ENCODE measurements at places on chromosomes 5 and 9. TPM values are rescaled to one million over a fixed set of nuclear protein-coding genes. Genes with fewer than 3 reads are reported as not detected.

- H3K4me3 ChIP-seq: no peak overlapping the region
- H3K27ac ChIP-seq: no peak overlapping the region
- DNase-seq: no peak
These were observed 22.7 kb upstream of the FSTL4 start for GRCh38 chr5:133635051-133635450.

- no peaks in the 10 kb centered on the region for H3K36me3 ChIP-seq
- H3K4me1 ChIP-seq: peaks cover 99% of the 10 kb centered on the region
- H3K4me3 ChIP-seq: peak overlapping the region; percentile 64
- no peak for DNase-seq
These were observed 146.2 kb upstream of the DMRT1 start for GRCh38 chr9:695252-695651.

DNA sequence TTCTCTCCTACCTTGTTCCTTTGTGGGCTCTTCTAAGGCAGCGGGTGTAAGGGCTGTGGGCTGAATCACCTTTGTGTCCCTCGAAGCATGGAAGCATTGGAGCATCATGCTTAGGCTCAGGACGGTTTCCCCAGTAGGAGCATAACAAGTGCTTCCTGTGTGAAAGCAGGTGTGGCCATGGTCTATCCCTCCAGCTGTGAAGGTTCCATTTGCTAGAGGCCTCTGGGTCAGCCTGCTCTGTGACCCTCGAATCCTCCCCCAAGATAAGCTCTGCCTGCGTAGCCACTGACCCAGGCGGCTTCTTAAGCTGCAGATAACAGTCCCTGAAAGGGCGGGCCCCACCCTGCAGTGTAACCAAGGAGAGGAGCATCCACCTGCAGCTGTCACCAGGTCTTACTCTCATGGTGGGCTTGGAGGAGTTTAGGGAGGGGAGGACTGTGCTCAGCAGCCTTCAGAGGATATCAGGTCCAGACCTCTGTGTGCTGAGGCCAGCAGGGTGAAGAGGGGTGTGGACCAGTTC, 8.4 kb upstream of the NDST1 start:
- no peak overlapping the region for H3K4me3 ChIP-seq
- DNase-seq: no peak
- no peaks in the 10 kb centered on the region for H3K36me3 ChIP-seq

DNA sequence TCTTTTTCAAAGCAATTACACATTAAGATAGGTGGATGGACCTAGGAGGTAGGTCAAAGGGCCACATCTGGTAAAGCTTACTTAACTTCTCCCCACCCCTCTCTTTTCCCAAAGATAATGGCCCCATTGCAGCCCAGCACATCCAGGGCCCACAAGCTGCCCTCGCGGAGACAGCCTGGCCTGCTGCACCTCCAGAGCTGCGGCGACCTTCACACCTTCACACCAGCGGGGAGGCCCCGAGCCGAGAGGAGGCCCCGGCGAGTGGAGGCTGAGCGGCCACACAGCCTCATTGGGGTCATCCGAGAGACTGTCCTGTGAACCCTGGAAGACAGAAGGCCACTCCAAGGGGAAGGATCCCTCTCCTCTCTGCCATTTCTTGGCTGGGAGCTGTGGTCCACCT, 66.5 kb downstream of the ENTREP1 start:
- H3K36me3 ChIP-seq: peaks cover 21% of the 10 kb centered on the region
- peaks cover 30% of the 10 kb centered on the region for H3K4me1 ChIP-seq
- H3K27me3 ChIP-seq: no peaks in the 10 kb centered on the region

GRCh38 chr9:96344458-96345180, 38.9 kb downstream of the SLC35D2 start:
- H3K4me1 ChIP-seq: peaks cover 19% of the 10 kb centered on the region
- DNase-seq: peak; percentile 94
- H3K27ac ChIP-seq: peak overlapping the region; percentile 63
- H3K27me3 ChIP-seq: no peaks in the 10 kb centered on the region
- H3K4me3 ChIP-seq: no peak overlapping the region

- H3K4me3 ChIP-seq: no peak overlapping the region
- H3K4me1 ChIP-seq: peaks cover 4% of the 10 kb centered on the region
- DNase-seq: no peak
- H3K27me3 ChIP-seq: no peaks in the 10 kb centered on the region
These were observed 23.1 kb upstream of the ADRA1B start for GRCh38 chr5:159893040-159893695.

DNA sequence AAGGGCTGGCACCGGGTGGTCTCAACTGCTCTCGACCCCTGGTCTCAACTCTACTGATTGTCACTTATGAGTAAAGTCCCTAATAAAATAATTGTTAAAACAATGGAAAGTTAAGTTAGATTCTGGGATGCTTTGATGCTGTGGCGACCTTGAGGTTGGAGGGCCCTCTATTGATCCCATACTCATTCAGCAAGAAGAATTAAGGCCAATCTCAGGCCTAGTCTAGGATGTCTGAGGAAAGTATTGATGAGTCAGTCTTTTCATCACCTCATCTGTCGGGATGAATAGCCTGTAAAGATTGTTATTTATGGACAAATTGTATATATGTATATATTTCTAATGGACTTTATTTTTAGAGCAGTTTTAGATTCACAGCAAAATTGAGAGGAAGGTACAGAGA, 50.8 kb downstream of the WDR36 start:
- H3K4me1 ChIP-seq: no peaks in the 10 kb centered on the region
- no peaks in the 10 kb centered on the region for H3K36me3 ChIP-seq

DNA sequence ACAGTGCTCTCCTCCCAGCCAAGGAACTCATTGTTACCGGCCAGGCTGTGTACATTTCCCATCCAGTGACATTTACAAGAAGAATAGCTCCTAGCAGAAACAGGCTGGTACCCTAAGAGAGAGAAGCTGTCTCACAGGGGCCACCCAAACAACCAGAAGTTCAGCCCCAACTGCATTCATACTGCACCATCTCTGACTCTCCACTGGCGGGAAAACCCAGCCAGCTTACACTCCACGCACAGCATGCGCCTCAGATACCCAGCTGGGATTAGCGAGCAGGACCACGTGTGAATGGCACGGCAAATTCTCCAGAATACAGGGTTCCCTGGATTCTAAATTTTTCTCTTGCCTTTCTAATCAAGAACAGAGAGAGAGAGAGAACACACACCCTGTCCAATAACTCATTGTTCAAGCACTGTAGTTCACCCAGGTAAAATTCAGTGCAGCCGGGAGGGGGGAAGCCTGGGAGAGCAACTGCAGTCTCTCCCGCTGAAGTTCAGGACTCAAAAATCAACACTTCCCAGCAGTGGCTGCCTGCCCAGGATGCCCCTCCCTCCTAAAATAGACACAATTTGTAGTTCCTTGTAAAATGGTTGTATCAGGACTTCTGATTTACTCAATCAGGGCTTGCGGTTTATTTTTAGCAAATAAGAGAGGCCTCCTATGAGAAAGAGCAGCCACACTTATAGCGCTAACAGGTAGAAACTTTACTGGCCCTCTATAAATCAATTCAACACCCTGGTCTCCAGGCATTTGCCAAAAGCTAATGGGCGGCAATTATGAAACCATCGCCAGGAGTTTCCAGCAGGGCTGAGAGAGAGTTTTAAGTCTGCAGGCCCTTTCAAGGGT, 2.2 kb downstream of the COL23A1 start:
- no peak for DNase-seq
- H3K36me3 ChIP-seq: no peaks in the 10 kb centered on the region
- H3K27me3 ChIP-seq: peaks cover 22% of the 10 kb centered on the region
- peaks cover 22% of the 10 kb centered on the region for H3K4me1 ChIP-seq

DNA sequence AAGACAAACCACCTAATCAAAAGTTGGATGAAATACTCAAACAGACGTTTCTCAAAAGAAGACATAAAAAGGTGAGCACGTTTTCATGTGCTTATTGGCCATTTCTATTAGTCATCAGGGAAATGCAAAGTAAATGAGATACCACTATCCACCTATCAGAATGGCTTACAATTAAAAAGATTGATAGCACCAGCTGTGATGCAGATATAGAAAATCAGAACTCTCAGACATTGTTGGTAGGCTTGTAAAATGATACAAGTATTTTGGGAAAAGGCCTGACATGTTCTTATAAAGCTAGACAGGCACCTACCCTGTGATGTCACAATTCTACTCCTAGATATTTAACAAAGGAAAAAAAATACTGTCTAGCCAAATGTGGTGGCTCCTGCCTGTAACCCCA, 44.0 kb upstream of the SLC30A5 start:
- no peak overlapping the region for H3K4me3 ChIP-seq
- no peak overlapping the region for H3K27ac ChIP-seq
- no peaks in the 10 kb centered on the region for H3K36me3 ChIP-seq
- DNase-seq: no peak
- no peaks in the 10 kb centered on the region for H3K27me3 ChIP-seq
- peaks cover 4% of the 10 kb centered on the region for H3K4me1 ChIP-seq

DNA sequence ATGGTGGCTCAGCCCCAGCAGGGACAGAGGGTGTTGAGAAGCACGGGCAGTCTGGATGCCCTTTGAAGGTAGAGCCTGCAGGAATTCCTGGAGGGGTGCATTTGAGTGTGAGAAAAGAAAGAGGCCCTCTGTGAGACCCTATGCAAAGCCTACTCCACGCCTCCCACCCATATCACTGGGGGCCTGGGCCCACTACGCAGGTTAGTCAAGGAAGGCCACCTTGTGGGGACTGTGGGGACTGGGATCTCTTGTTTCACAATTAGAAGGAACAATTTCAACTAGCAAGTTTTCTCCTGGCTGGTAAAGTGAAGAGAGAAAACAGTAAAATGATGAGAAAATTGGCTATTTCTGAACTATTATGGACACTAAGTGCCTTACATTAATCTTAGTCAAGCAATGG, 486.2 kb upstream of the DAP start:
- no peaks in the 10 kb centered on the region for H3K4me1 ChIP-seq
- H3K27me3 ChIP-seq: no peaks in the 10 kb centered on the region
- no peaks in the 10 kb centered on the region for H3K36me3 ChIP-seq

DNA sequence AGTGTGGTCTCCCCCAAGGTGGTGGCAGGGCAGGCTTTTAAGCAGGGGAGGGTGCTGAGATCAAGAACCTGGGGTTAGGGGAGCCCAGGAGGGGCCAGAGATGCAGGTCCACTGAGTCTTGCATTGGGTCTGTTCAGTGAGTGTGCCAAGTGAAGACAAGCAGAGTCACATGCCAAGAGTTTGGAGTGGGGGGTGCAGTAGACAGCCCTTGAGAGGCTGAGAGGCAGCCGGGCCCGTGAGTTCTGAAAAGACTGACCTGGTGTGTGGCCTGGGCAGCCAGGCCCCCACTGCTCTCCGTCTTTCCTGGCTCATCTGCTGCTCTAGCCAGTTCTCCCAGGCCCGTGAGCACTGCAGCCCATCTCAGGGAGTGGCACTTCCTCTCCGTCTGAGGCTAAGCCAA, 120.0 kb downstream of the DAB2IP start:
- no peak overlapping the region for H3K27ac ChIP-seq
- no peak for DNase-seq
- no peak overlapping the region for H3K4me3 ChIP-seq
- H3K36me3 ChIP-seq: peaks cover 98% of the 10 kb centered on the region
- peaks cover 26% of the 10 kb centered on the region for H3K4me1 ChIP-seq

DNA sequence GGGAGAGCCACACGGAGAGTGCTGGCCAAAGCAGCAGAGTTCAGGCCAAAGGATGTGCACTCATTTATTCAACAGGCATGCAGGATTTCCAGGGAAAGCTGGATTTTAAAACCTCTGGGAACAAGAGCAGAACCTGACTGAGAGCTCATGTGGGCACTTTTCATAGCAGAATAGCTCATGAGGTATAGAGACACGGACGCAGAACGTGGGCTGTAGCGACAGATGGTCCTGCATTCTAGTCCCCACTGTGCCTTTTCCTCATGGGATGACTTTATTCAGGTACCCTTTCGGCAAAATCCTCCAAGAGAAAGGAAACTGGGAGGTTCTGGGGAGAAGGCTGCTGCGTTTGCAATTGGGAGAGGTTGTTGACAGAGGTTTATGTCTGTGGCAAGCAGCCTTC, 5.4 kb downstream of the IL4 start:
- peaks cover 20% of the 10 kb centered on the region for H3K4me1 ChIP-seq
- H3K4me3 ChIP-seq: no peak overlapping the region
- no peaks in the 10 kb centered on the region for H3K27me3 ChIP-seq
- H3K27ac ChIP-seq: no peak overlapping the region

- no peak overlapping the region for H3K4me3 ChIP-seq
- H3K27me3 ChIP-seq: no peaks in the 10 kb centered on the region
- H3K27ac ChIP-seq: no peak overlapping the region
- H3K36me3 ChIP-seq: no peaks in the 10 kb centered on the region
These were observed 4.5 kb upstream of the TMEM252 start for GRCh38 chr9:68545033-68545705.

DNA sequence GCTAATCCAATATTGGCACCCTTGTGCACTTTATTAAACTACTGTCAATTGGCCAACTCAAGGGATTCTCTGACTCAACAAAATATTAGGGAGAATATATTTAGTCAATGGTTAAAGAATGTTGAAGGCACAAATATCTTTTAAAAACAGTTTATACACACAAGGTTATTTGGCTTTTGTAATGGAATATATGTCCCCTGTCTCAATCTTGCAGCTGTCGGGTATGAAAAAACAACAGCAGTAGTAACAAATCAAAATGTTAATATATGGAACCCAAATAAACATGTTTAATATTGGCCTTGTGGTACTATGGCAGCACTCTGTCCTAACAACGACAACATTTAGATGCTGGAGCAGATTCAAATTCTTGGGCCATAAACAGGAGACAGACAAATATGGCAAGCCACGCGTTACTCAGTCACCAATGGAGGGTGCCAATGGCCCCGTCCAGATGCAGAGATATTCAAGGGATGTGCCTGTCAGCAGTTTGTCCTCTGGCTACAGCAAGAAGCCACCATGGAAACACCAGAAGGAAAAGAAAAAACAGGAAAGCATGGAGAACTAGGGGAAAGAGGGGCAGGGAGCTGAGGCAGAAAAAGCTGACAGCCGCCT, 342.0 kb downstream of the NDUFS4 start:
- no peaks in the 10 kb centered on the region for H3K27me3 ChIP-seq
- no peak overlapping the region for H3K4me3 ChIP-seq

Gene GPR150
- total RNA-seq: not detected

Gene KIF24
- total RNA-seq: 0.66 TPM

Gene IL5
- total RNA-seq: not detected

Gene STX17
- total RNA-seq: 43.2 TPM

Gene SLC24A2
- not detected for total RNA-seq

Gene ACTBL2
- total RNA-seq: not detected

Gene KCNV2
- not detected for total RNA-seq

Gene ST6GALNAC6
- 95.9 TPM for total RNA-seq

Gene TSSK1B
- under 0.01 TPM for total RNA-seq

Gene SLC1A3
- total RNA-seq: 24.9 TPM

Gene ENHO
- total RNA-seq: 0.50 TPM

Gene LCN2
- not detected for total RNA-seq

Gene SPINK13
- total RNA-seq: not detected

Gene GM2A
- total RNA-seq: 28.3 TPM

Gene SV2C
- 0.23 TPM for total RNA-seq

Gene PLPP7
- 15.6 TPM for total RNA-seq
